ENCODE measurements at places on chromosomes 2 and 18.

- DNase-seq: no peak
Measured at GRCh38 chr2:10217489-10218435, 84.9 kb upstream of the HPCAL1 start.

GRCh38 chr2:46657042-46657504, 177.7 kb downstream of the TMEM247 start:
- DNase-seq: peak; percentile 46

- DNase-seq: no peak
Measured at GRCh38 chr2:128233790-128234395, 84.8 kb downstream of the HS6ST1 start.

GRCh38 chr2:137967042-137967441, 2.8 kb downstream of the HNMT start:
- DNase-seq: no peak

DNA sequence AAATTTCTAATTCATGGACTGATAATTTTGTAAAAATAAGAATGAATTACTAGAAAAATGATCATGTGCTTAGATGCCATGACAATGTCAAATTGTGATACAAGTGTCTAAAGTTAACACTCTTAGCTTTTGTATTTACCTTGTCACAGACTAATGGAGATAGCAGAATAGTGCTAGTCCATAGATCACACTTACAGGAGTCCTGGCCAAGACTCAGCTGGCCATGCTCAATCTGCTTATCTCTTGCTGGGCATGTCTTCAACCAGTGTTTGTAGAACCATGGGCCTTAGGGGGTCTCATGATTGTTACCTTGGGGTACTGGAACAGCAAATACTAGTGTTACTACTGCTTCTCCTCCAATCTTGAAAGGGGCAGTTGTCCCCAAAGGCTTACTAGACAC, 44.0 kb downstream of the TET3 start:
- DNase-seq: no peak

- DNase-seq: no peak
Measured at GRCh38 chr2:164560902-164561301, 60.4 kb downstream of the GRB14 start.

- DNase-seq: no peak
Measured at GRCh38 chr2:127672341-127673224, 2.7 kb downstream of the LIMS2 start.

- peak; percentile 49 for DNase-seq
Measured at GRCh38 chr2:24926602-24927252, 6.7 kb upstream of the ADCY3 start.
